ENCODE measurements at places on chromosomes 7 and 10.

- peak; percentile 13 for DNase-seq
Observed at GRCh38 chr10:113126229-113127201, 176.5 kb downstream of the TCF7L2 start.

DNA sequence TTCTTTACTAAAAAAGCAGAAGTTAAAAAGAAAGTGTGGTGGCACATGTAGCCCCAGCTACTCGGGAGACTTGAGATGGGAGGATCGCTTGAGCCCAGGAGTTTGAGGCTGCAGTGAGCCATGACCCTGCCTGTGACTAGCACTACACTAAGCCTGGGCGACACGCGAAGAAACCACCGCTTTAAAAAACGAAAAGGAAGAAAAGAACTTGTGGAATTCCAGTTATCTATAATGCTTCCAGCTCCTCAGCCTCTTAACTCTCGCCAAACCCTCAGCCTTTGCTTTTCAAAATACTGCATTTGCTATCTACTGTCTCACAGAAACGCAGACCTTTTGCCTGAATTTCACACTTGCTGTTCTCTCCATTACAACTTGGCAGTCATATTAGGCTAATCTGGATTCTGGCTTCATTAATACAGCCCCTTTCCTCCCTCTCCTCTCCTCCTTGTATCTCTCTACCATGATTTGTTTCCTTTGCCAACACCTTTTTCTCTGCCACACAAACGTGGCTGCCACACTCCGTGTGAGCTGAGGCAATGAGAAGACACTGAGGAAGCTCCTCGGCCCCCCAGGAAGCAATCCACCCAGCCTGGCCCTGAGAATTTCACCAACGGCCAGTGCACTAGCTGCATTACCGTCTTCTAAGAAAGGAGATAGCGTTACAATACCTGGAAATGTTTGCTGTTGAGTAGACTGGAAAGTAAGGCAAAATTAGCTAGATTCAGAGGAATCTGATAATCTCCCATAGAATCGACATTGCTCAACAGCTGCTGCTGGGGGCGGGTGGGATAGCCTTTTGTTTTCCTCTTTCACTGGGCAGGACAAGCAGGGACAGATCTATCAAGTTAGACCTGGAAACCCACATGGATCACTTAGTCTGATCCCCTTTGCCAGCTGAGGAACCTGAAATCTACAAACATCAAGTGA, 37.2 kb downstream of the CALML5 start:
- DNase-seq: no peak

DNA sequence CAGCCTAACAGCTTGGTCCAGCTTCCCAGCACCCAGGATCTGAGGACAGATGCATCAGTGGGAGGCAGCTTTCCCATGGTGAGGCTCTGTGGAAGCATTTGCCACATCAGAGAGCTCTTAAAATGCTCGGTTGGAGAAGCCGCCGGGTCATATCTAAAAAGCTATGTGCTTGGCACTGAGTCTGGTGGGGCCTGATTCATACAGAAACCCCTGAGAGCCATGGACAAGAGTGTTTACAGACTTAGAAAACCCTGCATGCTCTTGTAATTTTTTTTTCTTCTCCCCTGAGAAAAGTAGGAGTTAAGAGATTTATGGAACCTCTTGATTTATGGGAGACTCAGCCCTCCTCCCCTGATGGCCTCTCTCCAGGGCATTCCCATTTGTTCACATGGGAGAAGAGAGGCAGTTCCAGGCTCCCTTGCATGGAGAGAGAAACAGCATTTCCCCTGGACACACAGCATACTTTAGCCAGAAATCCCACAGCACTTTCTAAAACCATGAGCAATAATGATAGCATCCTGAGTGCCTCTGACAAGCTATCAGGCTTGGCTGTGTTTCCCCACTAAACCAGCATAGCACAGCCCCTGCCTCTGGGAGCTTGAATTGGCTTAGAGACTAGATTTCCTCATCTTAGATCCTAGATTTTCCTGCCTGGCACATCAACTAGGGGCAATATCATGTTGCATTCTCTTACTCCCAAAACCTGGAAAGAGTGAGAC, 322.1 kb upstream of the AUTS2 start:
- DNase-seq: no peak

GRCh38 chr7:77827999-77828398, 29.4 kb downstream of the PHTF2 start:
- DNase-seq: no peak

DNA sequence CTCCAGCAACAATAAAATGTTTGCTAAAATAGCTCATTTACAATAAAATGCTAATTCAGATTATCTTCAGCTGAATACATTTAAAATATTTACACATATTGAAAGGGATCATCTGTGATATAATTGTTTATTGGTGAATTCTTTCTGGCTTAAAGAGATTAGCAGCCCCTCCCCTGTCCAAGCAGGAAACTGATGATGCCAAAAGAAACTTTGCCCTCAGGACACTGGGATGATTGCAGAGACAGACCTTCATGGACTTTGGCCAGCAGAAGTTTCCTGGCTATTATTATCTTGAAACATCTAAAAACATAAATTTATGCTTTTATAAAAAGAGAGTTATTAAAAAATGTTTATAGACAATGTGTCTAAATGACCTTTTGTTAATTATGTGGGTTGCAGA, 764.9 kb upstream of the MBL2 start:
- no peak for DNase-seq

DNA sequence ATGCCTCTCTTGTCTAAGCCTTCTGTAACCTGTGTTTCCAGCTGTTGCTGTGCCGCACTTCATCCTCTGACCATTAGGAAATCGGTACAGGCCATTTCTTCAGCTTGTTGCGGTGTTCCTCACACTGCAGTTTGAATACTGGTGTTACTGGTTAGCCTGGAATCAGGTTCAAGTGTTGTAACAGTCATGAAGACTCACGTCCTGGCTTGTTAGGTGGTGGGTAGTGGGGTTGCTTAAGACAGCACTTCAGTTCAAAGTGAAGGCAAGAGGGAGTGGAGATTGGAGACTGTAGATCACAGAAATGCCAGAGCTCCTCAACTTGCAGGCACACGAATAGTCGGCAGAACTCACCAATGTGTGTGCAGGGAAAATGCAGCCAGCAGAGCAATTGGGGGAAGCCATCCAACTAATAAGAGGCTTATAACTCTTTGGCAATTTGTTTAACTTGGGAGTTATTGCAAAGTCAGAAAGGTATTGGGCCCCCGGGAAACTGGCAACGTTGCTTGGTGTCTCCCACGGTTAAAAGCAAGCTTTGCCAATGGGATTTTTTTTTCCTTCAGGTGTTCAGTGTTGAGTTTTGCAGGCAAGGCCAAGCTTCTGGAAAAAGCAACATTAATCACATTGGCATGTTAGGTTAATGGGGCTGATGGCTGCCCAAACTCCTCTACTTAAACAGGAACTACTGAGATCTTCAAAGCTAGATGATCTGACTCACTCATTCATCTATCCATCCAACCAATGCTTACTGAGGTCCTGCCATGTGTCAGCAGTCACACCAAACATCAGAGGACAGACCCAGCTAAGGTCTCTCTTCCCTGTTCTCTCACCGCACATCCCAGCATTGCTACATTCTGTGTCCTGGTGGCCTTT, 380.9 kb downstream of the GATA3 start:
- DNase-seq: no peak
